ENCODE measurements at places on chromosomes 7 and 10.
A peak's percentile ranks its signal among the peaks of the same experiment; 100 is the strongest.

DNA sequence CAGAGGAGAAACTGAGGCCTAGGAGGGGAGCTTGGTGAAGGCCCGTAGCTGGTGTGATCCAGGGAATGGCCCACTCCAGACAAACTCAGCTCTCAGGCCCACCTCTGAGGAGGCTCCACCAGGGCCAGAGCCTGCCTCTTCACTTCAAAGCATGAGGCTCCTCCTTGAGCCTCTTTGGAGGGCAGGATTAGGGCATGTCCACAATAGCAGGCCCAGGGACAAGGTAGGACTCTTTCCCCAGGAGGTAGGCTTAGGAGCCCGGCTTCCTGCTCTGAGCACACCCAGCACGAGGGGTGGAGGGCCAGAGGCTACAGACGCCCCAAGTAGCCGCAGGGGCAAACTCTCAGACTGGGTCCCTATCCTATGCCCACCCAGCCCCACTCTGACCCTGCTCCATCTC, 164.6 kb upstream of the ZMIZ1 start:
- DNase-seq: no peak

DNA sequence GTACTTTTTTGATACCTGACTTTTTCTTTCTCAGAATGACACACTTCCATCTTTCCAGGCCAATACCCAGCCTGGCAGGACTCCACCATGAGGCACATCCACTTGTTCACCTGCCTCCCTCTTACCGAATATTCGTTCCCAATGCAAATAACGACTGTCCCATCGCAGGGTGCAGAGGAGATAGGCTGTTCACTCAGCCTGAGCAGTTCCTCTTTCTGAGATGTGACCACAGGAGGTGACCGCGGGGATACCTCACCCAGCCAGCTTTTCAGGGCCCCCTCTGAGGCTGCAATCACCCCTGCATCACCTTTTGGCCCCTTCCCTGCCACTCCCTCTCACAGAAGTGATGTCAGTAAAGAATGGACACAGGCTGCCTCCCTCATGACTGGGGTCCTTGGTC, 28.3 kb downstream of the PTPRN2 start:
- DNase-seq: no peak

DNA sequence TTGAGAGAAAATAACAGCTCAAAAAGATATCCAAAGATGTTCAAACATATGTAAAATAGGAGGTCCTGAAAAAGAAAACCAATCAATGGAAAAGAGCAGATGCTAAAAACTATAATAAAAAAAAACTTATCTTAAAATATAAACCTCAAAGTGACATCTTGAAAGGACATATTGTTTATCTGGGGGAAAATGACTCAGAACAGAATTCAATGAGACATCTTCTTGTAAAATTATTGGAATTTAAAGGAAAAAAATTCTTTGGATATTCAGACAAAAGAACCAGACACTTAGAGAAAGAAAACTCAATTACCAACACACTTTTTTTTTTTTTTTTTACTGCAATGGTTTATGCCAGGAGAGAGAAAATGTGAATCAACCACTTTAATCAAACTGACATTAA, 58.9 kb downstream of the NAMPT start:
- DNase-seq: no peak

DNA sequence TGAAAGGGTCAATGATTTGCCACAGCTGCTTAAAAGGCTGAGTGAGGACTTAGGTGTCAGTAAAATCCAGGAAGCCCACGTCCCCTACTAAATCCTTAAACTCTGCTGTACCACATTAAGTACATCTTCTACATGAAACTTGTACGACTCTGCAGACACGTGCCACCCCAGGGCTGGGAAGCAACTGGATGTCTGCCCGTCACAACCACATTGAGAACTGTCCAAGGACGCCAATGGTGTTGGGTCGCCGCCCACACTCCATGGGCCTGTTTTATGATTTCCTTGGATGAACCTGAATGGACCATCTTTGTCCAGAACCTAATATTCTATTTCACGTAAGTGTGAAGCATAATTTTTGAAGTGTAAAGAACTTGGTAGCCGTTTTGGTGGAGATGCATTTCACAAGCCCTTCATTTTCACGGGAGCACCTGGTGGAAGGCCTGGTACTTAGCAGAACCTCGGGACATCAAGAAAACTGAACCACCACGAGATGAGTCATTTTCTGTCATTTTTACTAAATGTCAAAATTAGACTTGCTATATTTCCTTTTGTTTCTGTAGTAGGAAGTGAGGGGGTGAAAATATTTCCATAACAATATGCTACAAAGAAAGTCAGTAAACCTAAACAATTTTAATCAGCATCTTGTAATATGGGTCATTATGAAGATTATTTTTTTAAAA, 134.9 kb downstream of the SFMBT2 start:
- no peak for DNase-seq

GRCh38 chr10:127293640-127294039, 97.2 kb upstream of the INSYN2A start:
- DNase-seq: no peak

DNA sequence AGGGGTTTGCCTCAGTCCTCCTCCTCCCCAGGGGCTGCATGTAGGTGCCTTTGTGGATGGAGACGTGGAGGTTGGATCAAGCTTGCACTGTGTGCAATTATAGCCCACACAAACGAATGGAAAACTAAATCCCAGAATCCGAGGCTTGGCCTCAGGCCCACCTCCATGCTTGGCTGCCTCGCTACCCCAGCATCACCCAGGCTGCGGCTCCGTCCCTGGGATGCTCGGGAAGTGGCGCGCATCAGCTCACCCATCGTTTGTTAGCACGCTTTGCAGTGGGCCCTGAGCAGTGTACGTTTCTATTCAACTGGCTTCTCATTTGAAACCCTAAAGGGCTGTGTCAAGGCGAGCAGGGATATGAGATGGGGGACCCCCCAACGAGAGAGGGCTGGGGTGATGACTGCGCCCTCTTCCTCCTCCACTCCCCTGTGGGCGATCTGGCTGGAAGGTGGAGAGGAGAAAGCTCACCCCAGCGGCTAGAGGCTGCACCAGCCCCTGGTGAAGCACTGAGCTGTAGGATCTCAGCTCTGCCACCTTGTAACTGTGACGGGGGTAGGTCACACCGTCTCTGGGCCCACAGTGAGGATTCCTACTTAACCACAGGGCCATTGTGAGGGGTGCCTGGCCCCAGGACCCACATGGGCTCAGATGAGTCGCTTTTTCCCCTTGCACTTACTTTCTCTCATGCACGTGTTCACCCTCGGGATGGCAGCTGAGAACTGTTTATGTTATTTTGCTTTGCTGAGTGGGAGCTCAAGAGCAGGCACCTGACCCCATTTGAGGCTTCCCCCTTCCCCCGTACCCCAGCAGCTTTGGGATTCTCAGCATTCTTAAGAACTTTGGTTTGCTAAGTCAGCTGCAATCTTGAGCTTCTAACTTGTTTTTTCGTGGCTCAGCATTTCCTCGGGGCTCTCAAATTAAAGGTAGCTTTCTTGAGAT, 12.7 kb upstream of the BTBD16 start:
- DNase-seq: no peak

DNA sequence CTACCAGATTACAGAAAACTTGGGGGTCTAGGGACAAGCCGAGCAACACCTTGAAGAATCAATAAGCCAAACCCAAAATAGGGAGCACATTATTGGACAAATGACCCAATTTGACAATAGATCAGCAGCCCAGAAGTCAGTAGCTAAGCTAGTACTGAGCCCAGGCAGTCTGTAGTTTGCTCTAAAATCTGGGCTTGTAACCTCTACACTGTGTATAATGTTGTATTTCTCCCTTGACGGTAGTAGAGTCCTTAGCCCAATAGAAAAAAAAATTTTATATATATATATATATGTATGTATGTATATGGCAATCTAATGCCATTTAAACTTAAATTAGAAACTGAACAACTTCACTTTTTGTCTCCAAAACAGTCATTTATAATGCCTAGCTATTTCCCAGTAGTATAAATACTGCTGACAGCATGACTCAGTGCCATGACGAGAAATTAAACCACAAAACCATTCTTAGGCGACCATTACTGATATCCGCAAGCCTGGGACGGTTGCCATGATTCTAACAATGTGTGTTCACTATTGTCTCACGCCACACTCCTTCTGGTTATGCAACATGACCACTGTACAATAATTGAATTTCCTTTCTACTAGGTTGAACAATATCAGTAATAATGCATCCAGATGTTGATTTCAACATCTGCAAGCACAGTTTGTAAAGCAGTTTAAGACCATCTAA, 110.5 kb downstream of the IPMK start:
- no peak for DNase-seq

- no peak for DNase-seq
Measured at GRCh38 chr10:7130191-7130911, 280.5 kb downstream of the SFMBT2 start.

GRCh38 chr7:94223375-94224084, 171.2 kb upstream of the COL1A2 start:
- DNase-seq: peak; percentile 47
